Stomach (tissue), 19 donors: ENCODE measurements at places on chromosomes 5 and 9. TPM values are rescaled to one million over a fixed set of nuclear protein-coding genes. Genes with fewer than 3 reads are reported as not detected.

GRCh38 chr9:130126721-130127433, 45.3 kb upstream of the NCS1 start:
- peaks cover 33% of the 10 kb centered on the region for H3K36me3 ChIP-seq
- no peak overlapping the region for H3K4me3 ChIP-seq
- no peaks in the 10 kb centered on the region for H3K27me3 ChIP-seq
- H3K27ac ChIP-seq, result no peak overlapping the region
- DNase-seq, result no peak
- H3K4me1 ChIP-seq, result no peaks in the 10 kb centered on the region

- no peaks in the 10 kb centered on the region for H3K36me3 ChIP-seq
- peaks cover 8% of the 10 kb centered on the region for H3K4me1 ChIP-seq
- no peak overlapping the region for H3K27ac ChIP-seq
- H3K4me3 ChIP-seq, result no peak overlapping the region
Observed at GRCh38 chr9:123776708-123777537, 153.0 kb downstream of the DENND1A start.

DNA sequence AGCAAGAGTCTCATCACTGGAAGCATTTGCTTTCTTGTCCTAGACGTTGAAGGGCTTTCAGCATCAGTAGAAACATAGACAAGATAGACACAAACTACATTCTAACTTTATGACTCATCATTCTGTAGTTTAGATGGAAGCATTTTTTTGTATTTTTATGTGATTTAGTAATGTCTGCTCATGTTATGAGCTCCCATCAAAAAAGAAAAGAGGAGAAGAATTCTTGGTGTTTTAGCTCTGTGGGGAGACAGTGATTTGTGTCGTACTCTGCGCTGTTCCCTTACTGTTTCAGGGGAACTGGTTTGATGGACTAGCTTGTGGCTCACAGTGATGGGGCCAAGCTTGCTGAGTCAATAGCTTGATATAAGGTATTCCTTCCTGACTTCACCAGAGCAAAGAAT, 159.2 kb upstream of the WWC1 start:
- H3K36me3 ChIP-seq, result no peaks in the 10 kb centered on the region
- H3K4me1 ChIP-seq, result no peaks in the 10 kb centered on the region
- no peak overlapping the region for H3K4me3 ChIP-seq
- no peak overlapping the region for H3K27ac ChIP-seq

GRCh38 chr9:4009006-4009511, 290.8 kb downstream of the GLIS3 start:
- H3K36me3 ChIP-seq, result no peaks in the 10 kb centered on the region
- no peak overlapping the region for H3K27ac ChIP-seq
- H3K27me3 ChIP-seq, result no peaks in the 10 kb centered on the region
- no peak for DNase-seq
- no peaks in the 10 kb centered on the region for H3K4me1 ChIP-seq

DNA sequence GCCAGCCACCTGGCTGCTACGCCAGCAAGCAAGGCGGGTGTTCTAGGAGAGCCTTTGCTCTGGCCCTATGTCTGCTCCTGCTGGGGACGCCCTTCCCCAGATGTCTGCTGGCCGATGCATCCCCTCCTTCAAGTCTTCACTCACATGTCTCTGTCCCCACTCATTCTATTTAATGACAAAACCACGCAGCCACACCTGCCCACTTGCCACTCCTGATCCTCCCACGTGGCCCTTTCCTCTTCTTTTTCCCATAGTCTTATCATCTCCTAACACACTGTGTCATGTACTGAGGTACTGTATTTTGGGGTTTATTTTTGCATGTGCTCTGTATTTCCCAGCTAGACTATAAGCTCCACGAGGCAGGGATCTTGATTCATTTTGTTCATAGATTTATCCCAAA, 62.0 kb upstream of the HRH2 start:
- no peaks in the 10 kb centered on the region for H3K4me1 ChIP-seq
- H3K27ac ChIP-seq, result no peak overlapping the region
- H3K27me3 ChIP-seq, result no peaks in the 10 kb centered on the region
- H3K4me3 ChIP-seq, result no peak overlapping the region
- no peak for DNase-seq
- no peaks in the 10 kb centered on the region for H3K36me3 ChIP-seq

DNA sequence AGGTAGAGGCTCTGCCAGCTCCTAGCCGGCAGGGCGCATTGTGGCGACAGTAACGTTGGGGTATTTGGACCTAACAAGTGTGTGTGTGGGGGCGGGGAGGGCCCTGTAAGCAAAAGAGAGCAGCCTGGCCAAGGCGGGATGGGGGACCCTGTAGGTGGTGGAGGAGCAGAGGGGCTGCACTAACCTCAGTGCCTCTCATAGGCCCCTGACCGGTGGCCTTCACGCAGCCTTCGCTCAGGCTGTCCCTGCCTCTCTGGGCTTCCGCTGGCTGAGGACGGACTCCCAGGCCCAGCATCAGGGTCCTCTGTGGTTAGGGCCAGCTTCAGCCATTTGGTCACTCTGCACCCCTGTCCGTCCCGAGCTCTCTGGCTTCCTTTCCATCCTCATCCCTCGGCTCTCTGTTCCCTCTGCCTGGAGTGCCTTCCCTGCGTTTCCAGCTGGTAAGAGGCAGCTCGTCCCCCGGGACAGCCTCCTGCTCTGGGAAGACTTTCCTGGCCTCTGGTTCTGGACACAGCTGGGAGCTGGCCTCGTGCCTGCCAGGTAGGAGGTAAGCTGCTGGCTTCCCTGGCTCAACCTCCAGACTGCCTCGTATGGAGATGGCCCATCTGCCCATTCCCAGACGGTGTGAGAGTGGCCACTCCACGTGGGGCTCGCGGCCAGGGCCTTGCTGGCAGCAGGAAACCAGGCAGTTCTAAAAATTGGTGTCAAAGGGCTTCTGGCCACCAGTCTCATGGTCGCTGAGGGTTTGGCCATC, 39.3 kb upstream of the PHYKPL start:
- peaks cover 25% of the 10 kb centered on the region for H3K27me3 ChIP-seq
- H3K27ac ChIP-seq, result no peak overlapping the region
- H3K36me3 ChIP-seq, result no peaks in the 10 kb centered on the region
- no peaks in the 10 kb centered on the region for H3K4me1 ChIP-seq
- H3K4me3 ChIP-seq, result no peak overlapping the region

Gene PFN3
- not detected for total RNA-seq

Gene MTRR
- total RNA-seq, result 53.2 TPM

DNA sequence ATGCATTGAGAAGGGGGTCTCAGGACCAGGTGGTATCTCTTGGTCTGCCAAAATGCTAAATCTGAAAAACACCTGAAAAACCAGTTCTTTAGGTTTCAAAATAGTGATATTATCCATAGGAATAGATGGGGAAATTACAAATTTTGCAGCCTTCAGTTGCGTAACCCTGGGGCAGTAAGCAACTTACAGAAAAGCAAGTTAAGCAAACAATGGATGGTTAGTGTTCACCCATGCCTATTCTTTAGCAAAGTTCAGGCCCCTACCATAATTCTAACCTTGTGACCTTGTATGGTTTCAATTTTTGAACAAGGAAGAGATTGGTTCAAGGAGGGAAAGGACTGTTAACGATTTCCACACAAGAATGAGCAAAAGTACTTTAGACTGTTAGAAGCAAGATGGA, 24.5 kb downstream of the GLRX start:
- DNase-seq, result no peak
- H3K4me3 ChIP-seq, result no peak overlapping the region

Gene SPATA31C1
- total RNA-seq, result not detected

Gene TAF11L5
- not detected for total RNA-seq

GRCh38 chr9:22683700-22684075, 237.1 kb downstream of the DMRTA1 start:
- H3K36me3 ChIP-seq, result no peaks in the 10 kb centered on the region
- H3K27ac ChIP-seq, result no peak overlapping the region
- no peak overlapping the region for H3K4me3 ChIP-seq
- H3K27me3 ChIP-seq, result no peaks in the 10 kb centered on the region
- no peaks in the 10 kb centered on the region for H3K4me1 ChIP-seq

GRCh38 chr5:150412319-150413175, at the start of gene CD74:
TSS of gene CD74 (minus strand) at chr5:150412910. CDS start at chr5:150412749, 161 bp downstream.
- peak; percentile 95 for DNase-seq
- peak within 1 kb of the TSS; percentile 83 for H3K27ac ChIP-seq
- no peaks in the 10 kb centered on the region for H3K27me3 ChIP-seq
- peaks cover 55% of the 10 kb centered on the region for H3K4me1 ChIP-seq
- peak within 1 kb of the TSS; percentile 57 for H3K4me3 ChIP-seq

DNA sequence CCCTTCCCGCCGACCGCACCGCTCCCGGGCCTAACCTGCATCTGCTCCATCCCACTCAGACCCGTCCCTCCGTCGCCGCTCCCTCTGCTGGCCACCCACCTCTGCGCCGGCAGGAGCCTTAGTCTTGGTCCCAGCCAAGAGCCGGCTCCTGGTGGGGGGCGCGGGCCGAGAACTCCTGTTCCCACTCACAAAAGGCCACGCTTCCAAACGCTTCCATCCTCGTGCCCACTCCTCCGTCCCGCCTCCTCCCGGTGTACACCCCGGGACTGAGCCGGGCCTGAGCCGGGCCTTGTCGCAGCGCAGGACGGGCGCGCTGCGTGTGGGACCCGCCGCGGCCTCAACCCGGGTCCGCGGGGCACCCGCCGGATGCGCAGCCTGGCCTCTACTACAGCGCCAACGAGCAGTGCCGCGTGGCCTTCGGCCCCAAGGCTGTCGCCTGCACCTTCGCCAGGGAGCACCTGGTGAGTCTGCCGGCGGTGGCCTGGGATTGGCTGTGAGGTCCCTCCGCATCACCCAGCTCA, 7.5 kb downstream of the ADAMTS13 start:
- H3K27ac ChIP-seq, result no peak overlapping the region
- peaks cover 27% of the 10 kb centered on the region for H3K4me1 ChIP-seq
- DNase-seq, result peak; percentile 65
- H3K4me3 ChIP-seq, result no peak overlapping the region
- H3K36me3 ChIP-seq, result no peaks in the 10 kb centered on the region
- H3K27me3 ChIP-seq, result peaks cover 11% of the 10 kb centered on the region

- peak overlapping the region; percentile 4 for H3K4me3 ChIP-seq
- peak; percentile 64 for DNase-seq
- no peak overlapping the region for H3K27ac ChIP-seq
- no peaks in the 10 kb centered on the region for H3K4me1 ChIP-seq
- no peaks in the 10 kb centered on the region for H3K27me3 ChIP-seq
- no peaks in the 10 kb centered on the region for H3K36me3 ChIP-seq
Observed at GRCh38 chr5:95709967-95710650, 21.0 kb upstream of the RHOBTB3 start.

Gene OR1N1
- not detected for total RNA-seq

DNA sequence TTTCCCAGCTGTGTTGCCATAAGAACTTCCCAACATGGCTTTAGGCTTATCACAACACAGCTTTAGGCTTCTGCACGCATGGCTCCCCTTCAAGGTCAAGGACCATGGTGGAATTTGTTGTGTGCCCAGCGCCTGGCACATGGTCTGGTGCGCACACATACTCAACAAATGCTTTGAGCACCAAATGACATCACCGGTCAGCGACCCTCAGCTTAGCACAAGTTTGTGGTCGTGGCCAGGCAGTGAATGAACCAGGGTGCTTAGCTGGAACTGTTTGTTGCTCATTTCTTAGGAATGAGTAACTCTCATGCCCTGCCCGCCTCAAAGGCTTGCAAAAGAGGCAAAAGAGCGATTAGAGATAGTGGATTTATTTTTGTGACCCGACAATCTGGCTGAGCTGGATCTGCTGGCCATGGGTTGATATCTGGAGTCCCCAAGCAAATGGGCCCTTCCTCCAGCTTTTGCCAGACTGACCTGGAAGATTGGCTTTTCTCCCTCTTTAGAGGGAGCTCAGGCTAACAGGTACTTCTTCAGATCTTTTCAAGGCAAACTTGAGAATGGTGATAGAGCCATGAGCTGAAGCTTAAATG, 58.9 kb downstream of the DAP start:
- peak; percentile 43 for DNase-seq
- peaks cover 6% of the 10 kb centered on the region for H3K36me3 ChIP-seq
- no peaks in the 10 kb centered on the region for H3K27me3 ChIP-seq

DNA sequence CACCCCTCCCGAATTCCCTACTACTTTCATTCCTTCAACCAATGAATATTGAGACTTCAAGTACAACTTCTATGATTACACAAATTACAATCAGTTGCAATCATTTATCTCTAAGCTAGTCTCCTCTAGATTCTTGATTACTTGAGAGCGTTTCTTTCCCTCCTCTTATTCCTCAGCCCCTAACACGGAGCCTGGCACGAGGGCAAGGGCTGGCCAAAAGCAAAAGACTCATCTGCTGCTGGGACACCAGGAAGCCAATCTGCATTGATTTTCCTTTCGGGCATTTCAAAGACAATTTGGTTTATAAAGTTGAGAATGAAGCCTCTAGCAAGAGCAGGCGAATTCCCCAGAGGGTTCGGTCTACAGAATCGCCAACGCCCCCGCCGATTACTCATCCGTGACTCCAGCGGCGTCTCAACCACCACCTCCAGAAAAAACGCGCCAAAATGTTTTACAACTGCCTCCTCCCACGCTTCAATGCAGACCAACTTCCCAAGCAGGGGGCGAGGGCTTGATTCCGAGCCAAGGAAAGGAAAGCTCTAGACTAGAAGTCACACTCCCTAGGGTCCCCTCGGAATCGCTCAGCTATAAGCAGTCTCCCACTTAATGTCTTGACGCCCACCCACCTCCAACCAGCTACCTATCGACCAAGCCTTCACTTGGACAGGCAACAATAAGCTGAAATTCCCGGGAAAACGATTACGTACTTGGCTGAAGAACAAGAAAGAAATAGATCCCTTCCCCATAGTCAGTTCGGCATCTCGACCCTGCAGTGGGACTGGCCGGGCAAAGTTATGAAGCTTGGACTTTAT, 1.5 kb downstream of the PCSK1 start:
- DNase-seq, result no peak
- peaks cover 36% of the 10 kb centered on the region for H3K4me1 ChIP-seq
- no peak overlapping the region for H3K27ac ChIP-seq
- peaks cover 34% of the 10 kb centered on the region for H3K27me3 ChIP-seq
- peak overlapping the region; percentile 41 for H3K4me3 ChIP-seq

Gene DEPDC1B
- 7.2 TPM for total RNA-seq

- H3K4me3 ChIP-seq, result no peak overlapping the region
- no peak for DNase-seq
- H3K36me3 ChIP-seq, result no peaks in the 10 kb centered on the region
- peaks cover 6% of the 10 kb centered on the region for H3K4me1 ChIP-seq
- no peaks in the 10 kb centered on the region for H3K27me3 ChIP-seq
Observed at GRCh38 chr9:77802515-77803293, 154.6 kb upstream of the GNA14 start.

- no peaks in the 10 kb centered on the region for H3K4me1 ChIP-seq
- DNase-seq, result no peak
- H3K4me3 ChIP-seq, result no peak overlapping the region
- H3K36me3 ChIP-seq, result no peaks in the 10 kb centered on the region
Observed at GRCh38 chr5:52769061-52769460, 18.7 kb upstream of the ITGA1 start.

DNA sequence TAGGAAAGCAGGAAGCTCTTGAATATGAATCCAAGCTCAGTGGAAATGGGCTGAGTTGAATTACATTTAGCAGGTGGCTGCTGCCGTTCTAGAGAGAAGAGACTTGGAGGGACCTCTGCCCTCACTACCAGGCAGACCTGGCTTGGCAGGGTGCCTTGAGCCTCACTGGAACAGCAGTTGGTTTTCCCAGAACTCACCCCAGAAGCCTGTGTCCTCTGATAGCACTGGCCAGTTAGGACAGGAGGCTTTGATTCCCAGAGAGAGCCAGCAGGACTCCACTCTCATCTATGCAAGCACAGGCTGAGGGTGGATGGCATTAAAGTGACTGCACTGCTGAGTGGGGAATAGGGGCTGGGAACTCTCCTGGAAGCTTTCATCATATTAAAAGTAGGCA, 54.8 kb downstream of the PWWP2A start:
- DNase-seq, result peak; percentile 64
- no peaks in the 10 kb centered on the region for H3K27me3 ChIP-seq
- H3K4me1 ChIP-seq, result peaks cover 5% of the 10 kb centered on the region
- H3K27ac ChIP-seq, result peak overlapping the region; percentile 52

GRCh38 chr5:55232271-55232984, 980 bp downstream of the CCNO start:
- peak; percentile 59 for DNase-seq
- peak overlapping the region; percentile 87 for H3K27ac ChIP-seq
- H3K4me1 ChIP-seq, result peaks cover 49% of the 10 kb centered on the region

- peaks cover 4% of the 10 kb centered on the region for H3K36me3 ChIP-seq
- peaks cover 92% of the 10 kb centered on the region for H3K4me1 ChIP-seq
- peak; percentile 53 for DNase-seq
Observed at GRCh38 chr9:136533775-136534157, 12.1 kb downstream of the NOTCH1 start.
